ENCODE measurements at places on chromosomes 12 and 14.

DNA sequence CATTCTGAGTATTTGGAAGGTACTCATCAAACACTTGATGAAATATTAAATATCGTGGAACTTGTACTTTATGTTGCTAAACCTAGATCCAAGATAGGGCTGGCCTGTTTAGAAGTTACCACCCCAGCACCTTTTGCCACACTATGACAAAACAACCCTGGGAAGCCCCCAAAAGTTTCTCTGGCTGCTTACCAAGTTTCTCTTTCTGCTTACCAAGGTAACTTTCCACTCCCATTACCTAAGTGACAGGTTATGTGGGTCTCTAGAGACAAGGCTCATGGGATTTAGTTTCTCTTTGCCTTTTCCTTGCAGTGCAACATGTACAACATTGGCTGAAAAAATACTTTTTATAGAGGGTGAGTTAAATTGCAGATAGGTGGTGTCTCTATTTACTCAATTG is 28.9 kb upstream of the PPM1A start:
- no peak for DNase-seq

DNA sequence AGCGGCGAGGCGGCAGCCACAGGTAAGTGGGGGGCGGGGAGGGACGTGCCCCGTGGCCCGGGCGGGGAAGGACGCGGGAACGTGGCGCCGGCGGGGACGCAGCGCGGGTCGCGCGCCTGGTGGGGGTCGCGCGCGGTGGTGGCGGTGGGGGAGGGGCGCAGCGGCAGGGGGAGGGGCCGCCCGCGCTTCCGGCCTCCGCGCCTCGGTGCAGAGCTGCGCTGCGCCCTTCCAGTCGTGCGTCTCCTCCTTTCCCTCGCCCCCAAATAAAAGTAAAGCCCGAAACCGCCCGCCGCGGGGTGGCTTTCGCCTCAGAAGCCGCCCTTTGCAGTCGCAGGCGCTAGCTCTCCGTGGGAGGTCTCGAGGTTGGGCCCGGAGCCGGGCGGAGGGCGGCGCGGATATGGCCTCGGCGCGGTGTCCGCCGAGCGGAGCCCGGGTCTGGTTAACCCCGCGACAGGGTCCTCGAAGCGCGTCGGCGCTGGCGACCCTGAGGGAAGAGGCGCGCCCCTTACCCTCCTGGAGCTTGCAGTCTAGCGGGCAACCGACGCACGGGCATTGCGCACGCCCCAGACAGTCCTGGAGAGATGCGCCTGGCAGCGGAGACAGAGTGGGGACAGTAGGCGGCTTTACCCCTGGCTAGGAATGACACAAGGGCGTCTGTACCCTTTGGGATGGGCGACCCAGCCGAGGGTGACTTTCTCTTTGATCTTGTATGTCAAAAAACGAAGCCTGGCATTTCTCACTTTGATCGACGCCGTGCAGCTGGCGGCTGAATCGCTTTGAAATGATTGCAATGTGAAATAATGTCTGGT is 589 bp downstream of the ATF1 start:
- peak; percentile 79 for DNase-seq

- no peak for DNase-seq
Measured at GRCh38 chr14:58245562-58245961, 919 bp downstream of the PSMA3 start.

DNA sequence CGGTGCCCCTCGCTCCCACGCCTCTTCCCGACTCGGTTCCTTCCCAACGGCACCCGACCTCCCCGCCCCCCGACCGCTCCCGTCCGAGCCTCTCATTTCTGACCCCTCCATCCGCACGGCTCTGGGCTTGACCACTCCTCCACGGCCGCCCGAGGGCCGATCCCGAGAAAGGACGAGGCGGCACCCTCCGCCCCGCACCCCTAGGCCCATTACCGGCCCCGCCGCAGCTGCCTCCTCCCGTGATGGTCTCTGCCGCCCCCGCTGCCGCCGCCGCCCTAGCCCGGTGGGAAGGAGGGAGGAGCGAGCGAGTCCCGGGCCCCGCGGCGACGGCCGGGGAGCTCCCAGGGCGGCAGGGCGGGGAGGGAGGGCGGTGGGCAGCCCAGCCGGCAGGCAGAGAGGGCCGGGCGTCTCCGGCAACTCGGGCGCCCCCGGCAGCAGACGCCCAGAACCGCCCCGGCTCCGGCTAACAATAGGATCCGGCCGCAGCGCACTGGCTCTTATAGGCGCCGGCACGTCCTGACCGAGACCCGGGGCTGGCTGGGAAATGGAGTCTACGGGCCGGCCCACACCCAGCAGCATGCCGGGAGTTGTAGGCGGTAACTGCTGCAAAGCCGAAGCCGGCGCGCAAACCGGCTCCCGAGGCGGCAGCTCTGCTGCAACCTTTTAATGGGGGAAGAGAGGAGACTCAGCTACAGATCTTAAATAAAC is at the start of gene CSRNP2:
Gene CSRNP2 (minus strand): TSS at position 471 of the 708 bp plus-strand sequence. CDS start 7,035 bp downstream, outside the sequence.
- peak; percentile 95 for DNase-seq

GRCh38 chr12:16685107-16685506 is 79.1 kb upstream of the LMO3 start:
- DNase-seq, result no peak

- DNase-seq, result peak; percentile 47
Measured at GRCh38 chr12:120640861-120641833, 721 bp downstream of the CABP1 start.

- DNase-seq, result no peak
Measured at GRCh38 chr12:92796650-92797049, 93.9 kb downstream of the PLEKHG7 start.

- no peak for DNase-seq
Measured at GRCh38 chr12:50338920-50339645, 55.8 kb upstream of the LIMA1 start.

GRCh38 chr12:47885012-47885501 is 19.7 kb downstream of the VDR start:
- peak; percentile 85 for DNase-seq

- no peak for DNase-seq
Measured at GRCh38 chr14:31026077-31026449, at the start of gene STRN3. Gene STRN3 (minus strand): TSS chr14:31026379. CDS start chr14:31026185, 194 bp downstream.

All from stimulated activated CD4-positive, alpha-beta T cell treated with anti-CD3 and anti-CD28 coated beads, Interleukin-4, amount 100 ng/mL, for 24 hours (primary cell).